ENCODE measurements at places on chromosomes 11 and 22. TPM values are rescaled to one million over a fixed set of nuclear protein-coding genes. Genes with fewer than 3 reads are reported as not detected.

GRCh38 chr22:31896472-31896871 is 47.9 kb upstream of the YWHAH start:
- no peak for DNase-seq

DNA sequence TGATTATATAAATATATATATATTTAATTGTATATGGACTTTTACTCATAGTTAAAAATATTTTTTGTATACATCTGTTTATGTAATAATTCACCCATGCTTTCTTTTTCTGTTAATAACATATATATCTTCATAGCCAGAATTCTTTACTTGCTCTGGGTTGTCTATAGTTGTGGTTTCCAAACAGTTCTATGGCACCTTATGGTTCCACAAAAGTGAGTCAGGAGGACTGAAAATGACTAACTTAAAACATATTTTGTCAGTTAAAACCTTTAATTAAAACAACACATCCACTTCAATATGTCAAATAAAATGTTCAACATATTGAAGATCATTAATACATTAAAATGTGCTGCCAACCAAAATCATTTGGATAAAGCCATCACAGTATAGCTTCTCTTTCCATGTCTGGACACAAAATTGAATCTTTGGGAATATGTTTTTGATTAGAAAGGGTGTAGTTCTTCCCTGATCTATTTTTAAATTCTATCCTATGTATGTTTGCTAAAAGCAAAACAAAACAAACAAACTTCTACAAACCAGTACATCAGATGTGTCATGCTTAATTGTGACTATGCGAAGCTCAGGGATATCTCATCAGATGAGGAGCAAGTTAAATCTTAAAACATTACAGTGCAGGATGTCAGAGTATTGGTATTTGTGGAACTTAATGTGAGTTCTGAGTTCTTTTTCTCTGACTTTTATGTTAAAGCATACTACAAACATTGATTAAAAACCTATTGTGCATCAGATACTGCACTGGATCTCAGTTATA is 1488.4 kb upstream of the TENM4 start:
- DNase-seq, result no peak

DNA sequence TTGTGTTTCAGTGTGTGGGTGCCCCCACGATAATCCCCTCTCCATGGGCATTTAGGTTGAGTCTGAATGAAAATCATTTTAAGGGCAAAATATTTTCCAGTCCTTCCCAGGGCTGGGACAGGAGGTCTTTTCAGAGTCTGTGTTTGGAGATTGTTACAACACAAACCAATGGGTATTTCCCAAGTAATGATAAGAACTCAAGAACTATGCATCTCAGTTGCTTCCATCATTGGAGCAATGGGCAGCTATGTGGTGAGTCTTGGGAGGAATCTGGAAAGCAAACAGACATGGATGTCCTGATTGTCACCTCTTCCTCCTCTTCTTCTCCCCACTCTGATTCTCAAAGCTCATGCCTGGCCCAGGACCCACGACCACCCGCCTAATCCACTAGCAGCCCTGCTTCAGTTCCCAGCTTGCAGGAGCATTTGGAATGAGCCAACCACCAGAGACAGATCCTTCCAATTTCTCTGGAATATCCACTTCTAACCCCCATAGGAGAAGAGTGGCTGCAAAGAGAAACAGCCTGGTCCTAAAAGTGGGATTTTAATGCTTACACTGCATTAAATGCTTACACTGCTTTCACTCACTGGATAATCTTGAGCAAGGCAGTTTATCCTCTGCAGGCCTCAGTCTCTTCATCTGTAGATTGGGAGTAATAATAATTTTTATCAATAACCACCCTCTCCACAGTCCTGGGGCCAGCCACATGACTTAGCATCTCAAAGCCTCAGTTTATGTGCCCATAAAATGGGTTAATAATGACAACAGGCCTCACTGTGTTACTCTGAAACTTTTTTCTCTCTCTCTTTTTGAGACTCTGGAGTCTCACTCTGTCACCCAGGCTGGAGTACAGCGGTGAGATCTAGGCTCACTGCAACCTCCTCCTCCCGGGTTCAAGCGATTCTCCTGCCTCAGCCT is 404.3 kb downstream of the MN1 start:
- no peak for DNase-seq

GRCh38 chr22:18954990-18955571 is 19.0 kb upstream of the PRODH start:
- peak; percentile 32 for DNase-seq

- DNase-seq, result no peak
Observed at GRCh38 chr22:47995718-47996117, 1233.3 kb downstream of the TBC1D22A start.

GRCh38 chr11:406796-407650 is 7.8 kb downstream of the SIGIRR start:
- peak; percentile 92 for DNase-seq

DNA sequence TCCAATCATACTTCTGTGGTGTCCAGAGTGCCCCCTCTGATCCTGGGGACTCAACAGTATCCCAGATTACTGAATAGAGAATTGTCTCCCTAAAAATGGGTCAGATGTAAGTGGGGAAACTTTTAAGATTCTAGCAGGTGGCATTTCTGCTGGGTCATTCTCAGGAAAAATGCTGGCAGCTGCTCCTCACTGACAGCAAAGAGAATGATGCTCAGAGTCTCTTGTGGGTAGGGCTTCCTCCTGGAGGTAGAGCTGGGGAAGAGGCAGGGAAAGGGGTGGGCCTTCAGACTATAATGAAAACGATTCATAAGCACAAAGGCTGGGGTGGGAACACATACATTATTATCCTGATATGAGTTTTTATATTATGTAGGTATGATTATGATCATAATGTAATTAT is 647.2 kb downstream of the NELL1 start:
- DNase-seq, result no peak

GRCh38 chr22:45563362-45564040 is 60.8 kb downstream of the FBLN1 start:
- no peak for DNase-seq

- DNase-seq, result no peak
Observed at GRCh38 chr22:31103899-31104694, 3.3 kb downstream of the SELENOM start.

- no peak for DNase-seq
Observed at GRCh38 chr11:43546561-43547429, 133.7 kb upstream of the HSD17B12 start.

GRCh38 chr11:72354356-72355115 is 79.8 kb downstream of the CLPB start:
- DNase-seq, result no peak

DNA sequence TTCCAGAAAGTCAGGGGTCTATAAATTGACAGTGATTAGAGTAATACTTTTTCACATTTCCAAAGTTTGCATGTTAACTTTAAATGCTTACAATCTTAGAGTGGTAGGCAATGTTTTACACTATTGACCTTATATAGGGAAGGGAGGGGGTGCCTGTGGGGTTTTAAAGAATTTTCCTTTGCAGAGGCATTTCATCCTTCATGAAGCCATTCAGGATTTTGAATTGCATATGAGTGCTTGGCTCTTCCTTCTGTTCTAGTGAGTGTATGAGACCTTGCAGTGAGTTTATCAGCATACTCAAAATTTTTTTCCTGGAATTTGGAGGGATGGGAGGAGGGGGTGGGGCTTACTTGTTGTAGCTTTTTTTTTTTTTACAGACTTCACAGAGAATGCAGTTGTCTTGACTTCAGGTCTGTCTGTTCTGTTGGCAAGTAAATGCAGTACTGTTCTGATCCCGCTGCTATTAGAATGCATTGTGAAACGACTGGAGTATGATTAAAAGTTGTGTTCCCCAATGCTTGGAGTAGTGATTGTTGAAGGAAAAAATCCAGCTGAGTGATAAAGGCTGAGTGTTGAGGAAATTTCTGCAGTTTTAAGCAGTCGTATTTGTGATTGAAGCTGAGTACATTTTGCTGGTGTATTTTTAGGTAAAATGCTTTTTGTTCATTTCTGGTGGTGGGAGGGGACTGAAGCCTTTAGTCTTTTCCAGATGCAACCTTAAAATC is 5.3 kb downstream of the MALAT1 start:
- no peak for DNase-seq

DNA sequence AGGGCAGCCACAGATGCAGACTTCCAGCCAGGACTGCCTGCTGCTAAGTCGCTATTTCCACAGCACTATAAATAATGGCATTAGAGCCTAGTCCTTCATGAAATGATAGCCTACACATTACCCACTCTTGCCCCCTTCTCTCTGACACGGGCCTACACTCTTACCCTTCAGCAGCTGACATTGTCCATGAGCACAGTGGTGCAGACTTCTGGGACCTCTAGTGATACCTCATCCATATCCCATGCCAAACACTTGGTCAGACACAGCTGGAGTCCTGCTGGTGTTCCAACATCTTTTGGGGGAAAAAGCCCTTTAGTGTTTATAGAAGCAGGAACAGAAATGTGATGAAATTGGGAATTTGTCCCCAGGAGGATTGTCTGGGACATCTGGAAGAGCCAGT is 43.4 kb upstream of the RAB1B start:
- no peak for DNase-seq

GRCh38 chr11:130642994-130643393 is 194.5 kb downstream of the ADAMTS15 start:
- DNase-seq, result no peak

DNA sequence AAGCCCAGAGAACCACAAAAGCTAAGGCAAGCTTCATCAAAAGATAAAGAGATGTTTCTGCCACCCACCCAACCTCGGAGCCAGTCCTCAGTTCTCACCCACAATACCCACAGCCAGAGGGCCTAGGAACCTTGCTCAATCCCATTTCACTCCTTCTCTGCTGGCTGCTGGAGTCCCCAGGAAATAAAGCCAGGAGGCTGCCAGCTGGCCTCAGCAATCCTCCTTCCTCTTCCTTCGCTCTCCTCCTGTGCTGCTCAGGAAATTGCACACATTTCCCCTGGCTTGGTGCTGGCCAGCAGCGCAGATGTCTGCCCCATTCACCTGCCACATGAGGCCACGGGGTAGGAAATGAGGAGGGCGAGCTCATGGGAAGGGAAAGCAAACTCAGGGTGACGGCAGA is 91.8 kb upstream of the LDLRAD3 start:
- no peak for DNase-seq

GRCh38 chr11:112656772-112657428 is 304.3 kb upstream of the NCAM1 start:
- DNase-seq, result no peak

- DNase-seq, result no peak
Observed at GRCh38 chr11:80061056-80061455, 620.2 kb upstream of the TENM4 start.

GRCh38 chr22:27474711-27475547 is 326.6 kb downstream of the MN1 start:
- DNase-seq, result no peak

- DNase-seq, result no peak
Observed at GRCh38 chr11:86811637-86812321, 11.4 kb downstream of the PRSS23 start.

DNA sequence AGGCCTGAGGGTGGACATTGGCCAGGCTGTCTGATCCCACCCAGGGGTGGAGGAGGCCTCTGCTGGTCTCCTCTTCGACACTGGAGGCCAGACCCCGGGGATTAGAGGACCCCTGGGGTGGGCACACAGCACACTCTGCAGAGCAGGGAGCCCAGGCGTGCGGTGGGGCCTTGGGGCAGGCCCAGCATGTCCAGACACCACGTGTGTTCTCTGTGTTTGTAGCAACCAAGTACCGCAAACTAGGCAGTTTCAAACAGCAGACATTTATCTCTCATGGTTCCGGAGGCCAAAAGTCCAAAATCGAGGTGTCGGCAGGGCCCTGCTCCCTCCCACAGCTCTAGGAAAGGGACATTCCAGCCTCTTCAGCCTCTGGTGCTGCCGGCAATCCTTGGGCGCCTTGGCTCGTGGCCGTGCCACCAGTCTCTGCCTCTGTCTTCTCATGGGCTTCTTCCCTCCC is 1.5 kb downstream of the PANX2 start:
- no peak for DNase-seq

- DNase-seq, result no peak
Observed at GRCh38 chr11:116177521-116178210, 595.1 kb downstream of the BUD13 start.

DNA sequence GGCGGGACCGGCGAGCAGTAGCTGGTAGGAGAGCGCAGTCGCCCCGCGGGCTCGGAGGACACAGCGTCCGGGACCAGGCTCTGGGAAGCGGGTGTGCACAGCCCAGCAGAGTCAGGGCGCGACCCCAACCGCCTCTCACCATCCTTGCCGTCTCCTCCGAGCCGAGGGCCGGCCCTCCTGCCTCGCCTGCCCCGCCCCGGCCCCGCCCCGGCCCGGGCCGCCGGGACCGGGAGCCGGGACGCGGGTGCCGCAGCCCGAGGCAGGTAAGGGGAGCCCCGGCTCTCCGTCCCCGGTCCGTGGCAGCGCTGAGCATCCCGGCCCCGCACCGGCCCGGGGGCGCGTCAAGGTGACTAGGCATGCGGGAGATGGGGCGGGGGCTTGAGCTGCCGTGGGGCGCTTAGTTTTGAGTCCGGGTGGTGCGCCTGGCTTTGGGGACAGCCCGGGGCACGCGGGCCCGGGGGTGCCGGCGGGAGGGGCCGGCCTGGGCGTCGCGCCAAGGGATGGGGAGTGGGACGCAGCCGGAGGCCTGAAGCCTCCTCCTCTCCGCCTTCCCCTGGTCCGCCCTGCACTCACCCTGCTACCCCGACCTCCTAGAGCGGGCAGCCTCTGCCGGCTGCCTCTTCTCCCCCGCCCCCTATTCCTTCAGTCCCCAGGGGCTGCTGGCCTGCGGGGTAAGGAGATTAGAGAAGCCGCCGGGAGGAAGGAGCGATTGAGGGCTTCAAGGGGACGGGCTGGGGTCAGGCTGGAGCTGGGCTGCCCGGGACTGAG is at the start of gene ABCG4:
Gene ABCG4 (plus strand): TSS at position 35 of the 768 bp plus-strand sequence. CDS start 914 bp downstream, outside the sequence.
- peak; percentile 59 for DNase-seq

- no peak for DNase-seq
Observed at GRCh38 chr22:38305471-38306448, 11.5 kb downstream of the CSNK1E start.

DNA sequence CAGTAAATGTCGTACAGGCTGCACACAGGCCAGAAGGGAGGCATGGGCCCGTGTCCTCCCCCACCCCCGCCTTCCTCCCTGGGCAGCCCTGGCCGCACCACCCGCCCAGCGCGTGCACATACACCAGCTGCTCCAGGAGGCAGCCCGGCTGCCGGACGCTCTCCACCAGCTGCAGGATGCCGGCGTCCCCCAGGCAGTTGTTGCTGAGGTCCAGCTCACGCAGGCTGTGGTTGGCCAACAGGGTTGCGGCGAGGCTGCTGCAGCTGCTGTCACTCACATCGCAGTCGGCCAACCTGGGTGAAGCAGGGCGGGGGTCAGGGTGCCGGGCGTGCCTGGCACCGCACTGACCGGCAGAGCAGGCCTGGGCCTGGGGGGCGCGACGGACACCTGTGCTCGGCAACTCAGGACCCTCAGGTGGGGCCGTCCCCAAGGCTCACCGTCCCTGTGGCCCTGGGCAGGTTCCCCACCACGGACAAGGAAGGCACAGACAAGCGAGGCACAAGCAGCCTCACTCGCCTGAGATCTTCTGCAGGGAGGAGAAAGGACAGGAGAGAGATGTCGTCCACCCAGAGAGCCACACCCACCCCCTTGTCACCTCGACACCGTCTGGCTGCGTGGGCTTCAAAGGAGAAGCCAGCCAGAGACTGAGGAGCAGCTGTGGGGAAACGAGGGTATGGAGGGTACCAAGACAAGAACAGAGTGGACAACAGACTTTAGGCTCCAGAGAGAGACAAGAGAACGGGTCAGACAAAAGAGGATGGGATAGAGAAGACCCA is 12.1 kb downstream of the RNH1 start:
- DNase-seq, result no peak

SAA1 gene
- total RNA-seq, result 36.7 TPM

DRD2 gene
- total RNA-seq, result not detected

UBQLNL gene
- 1.1 TPM for total RNA-seq

ZDHHC13 gene
- total RNA-seq, result 10.6 TPM

CARD16 gene
- total RNA-seq, result 97.3 TPM

CYTH4 gene
- total RNA-seq, result 45.4 TPM

RCOR2 gene
- total RNA-seq, result 0.18 TPM

OR52W1 gene
- total RNA-seq, result not detected

C11orf86 gene
- total RNA-seq, result not detected

HMOX1 gene
- 68.3 TPM for total RNA-seq

CARNS1 gene
- 0.71 TPM for total RNA-seq
